ENCODE measurements at places on chromosomes 3 and 15. TPM values are rescaled to one million over a fixed set of nuclear protein-coding genes. Genes with fewer than 3 reads are reported as not detected.

GP9 gene
- polyA plus RNA-seq: not detected

CACNA1D gene
- polyA plus RNA-seq: 5.2 TPM

NTRK3 gene
- 5.6 TPM for polyA plus RNA-seq

SOX14 gene
- 0.18 TPM for polyA plus RNA-seq

DNA sequence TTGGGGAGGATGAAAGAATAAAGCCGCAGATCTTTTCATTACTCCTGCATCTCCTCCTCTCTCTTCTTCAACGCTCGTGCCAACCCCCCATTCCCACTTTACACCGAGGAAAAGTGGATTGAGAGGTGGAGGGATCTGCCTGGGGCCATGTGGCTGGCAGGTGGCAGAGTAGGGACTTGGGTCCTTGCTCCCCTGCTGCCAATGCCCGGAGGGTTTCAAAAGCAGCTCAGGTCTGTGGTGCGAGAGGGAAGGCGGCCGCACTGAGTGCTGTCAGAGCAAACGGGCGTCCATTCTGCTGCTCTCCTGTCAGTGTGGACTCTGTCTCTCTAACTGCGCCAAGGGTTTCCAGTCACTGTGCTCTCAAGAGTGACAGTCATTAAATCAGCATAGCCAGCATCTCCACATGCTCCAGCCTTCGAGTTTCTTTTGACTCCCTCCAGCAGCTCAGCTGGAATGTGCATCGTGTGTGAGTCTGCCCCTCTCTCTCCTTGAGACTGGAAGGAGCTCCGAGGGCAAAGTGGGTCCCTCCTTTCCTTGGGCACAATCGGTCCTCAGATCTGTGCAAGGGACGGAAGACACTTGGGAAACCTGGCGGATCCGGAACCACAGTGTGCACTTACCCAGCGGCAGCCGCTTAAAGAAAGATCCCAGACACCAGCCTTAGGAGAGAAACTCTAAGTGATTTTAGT, 68.6 kb downstream of the VGLL4 start:
- no peak for DNase-seq

DNA sequence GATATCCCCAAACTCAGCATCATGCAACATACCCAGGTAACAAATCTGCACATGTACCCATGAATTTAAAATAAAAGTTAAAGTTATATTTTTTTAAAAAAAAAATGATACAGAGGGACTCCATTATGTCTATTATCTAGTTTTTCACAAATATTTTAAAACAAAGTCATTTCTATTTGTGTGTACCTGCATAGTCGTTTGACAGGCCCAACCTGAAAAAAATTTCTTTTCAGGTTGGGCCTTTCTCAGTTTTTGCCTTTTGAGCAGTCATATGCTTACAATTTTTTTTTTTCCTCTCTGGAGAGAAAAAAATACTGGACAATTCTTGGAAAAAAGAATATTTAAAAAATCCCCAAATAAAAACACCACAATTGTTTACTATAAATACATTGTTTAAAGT, 459.5 kb downstream of the FOXP1 start:
- no peak for DNase-seq

- DNase-seq: no peak
These were observed 634.8 kb downstream of the MECOM start for GRCh38 chr3:169028716-169029115.

- DNase-seq: no peak
These were observed 14.5 kb upstream of the TOP2B start for GRCh38 chr3:25679166-25679565.

- no peak for DNase-seq
These were observed 62.7 kb upstream of the MFGE8 start for GRCh38 chr15:88975891-88976290.

- peak; percentile 23 for DNase-seq
These were observed 143.3 kb downstream of the HCN4 start for GRCh38 chr15:73225358-73226015.

GRCh38 chr3:30605005-30605404, 1.4 kb upstream of the TGFBR2 start:
- no peak for DNase-seq

DNA sequence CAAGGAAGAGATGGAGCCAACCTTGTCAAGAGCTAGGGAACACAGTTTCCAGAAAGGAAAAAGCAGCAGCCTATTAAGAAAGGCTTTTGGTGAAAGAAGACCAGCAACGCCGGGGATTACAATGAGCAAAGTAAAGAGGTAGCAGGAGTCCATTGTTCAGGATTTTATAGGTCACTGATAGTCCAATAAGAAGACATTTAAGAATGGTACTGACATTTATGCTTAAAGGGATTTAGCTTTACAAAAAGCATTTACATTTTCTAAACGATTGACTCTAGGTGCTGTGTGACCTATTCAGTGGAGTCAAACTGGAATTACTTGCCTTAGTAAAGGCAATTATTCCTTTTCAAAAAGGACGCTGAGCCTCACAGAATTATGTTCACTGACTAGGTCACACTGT, 40.8 kb downstream of the CSNK1G1 start:
- DNase-seq: no peak

DNA sequence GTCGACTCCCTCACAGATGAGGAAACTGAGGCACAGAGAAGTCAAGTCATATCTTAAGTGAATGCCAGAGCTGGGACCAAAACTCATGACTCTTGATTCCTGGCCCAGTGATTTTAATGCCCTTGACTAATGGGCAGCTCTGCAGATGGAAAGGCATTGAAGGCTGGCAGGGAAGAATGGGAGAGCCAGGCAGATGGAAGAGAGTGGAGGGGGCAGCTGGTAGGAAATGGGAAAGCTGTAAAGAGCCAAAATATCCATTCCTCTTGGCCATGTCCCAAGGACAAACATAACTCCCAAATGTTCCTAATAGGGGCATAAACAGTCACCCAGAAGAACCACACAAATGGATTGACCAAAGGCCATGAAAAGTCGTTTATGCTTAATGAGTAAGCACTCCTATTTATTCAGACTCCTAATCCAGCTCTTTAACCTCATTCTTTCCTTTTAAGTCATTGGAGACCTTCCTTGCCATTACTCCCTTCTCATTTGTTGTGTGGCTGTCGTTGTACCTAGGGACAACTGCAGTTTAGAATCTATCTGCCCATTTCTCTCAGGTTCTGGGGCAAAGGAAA, 330.5 kb upstream of the ROPN1 start:
- no peak for DNase-seq

DNA sequence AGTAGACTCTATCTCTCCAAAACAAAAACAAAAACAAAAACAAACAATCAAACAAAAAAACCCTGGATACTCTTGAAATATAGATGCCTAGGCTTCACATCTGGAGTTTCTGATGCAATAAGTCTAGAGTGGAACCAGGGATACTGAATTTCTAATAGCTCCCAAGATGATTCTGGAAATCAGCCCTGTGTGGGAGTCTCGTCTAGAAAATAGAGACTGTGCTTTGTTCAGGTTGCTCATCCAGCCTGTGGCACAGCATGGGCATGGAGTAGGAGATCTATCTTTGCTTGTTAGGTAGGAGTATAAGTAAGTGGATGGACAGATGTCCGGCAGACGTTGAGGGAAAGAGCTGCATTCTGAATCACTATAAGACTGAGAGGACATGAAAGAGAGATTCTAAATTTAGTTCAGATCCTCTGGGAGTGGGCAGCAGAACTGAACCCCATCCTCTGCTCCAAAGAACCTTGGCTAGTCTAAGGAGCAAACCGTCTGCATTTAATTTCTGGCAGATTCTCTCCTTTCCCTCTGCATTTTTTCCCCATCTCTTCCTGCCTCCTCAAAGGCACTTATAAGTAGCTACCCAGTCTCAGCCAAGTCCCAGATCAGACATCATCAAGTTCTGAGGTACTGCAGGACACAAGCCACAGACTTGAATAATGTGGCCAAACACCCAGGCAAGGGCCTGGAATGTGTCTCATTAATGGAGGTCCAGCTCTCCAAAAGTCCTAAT, 92.6 kb upstream of the STRIT1 start:
- no peak for DNase-seq

- DNase-seq: no peak
These were observed 281.3 kb downstream of the CLSTN2 start for GRCh38 chr3:140216249-140216648.

GRCh38 chr15:98731712-98732450, 83.5 kb downstream of the IGF1R start:
- DNase-seq: no peak
